Fibroblast of villous mesenchyme (primary cell): ENCODE measurements at places on chromosomes 5 and 9. TPM values are rescaled to one million over a fixed set of nuclear protein-coding genes. Genes with fewer than 3 reads are reported as not detected.

DNA sequence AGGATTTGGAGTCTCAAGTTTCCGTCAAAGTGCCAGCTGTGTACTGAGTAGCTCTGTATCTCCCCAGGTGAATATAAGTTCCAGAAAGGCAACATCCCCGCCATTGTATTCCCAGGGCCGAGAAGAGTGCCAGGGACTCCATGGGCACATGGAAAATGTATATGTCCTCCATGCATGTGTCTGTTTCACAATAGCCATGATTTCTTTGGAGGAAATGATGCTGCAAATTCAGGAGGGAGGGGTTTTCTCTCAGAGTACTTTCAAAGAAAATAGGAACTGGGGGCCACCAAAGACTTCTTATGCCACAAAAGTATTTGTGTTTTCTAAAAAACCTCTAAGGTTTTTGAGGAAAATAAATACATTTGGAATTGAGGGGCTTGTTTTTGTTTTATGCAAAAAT is 524.6 kb downstream of the BNC2 start:
- DNase-seq: no peak

GRCh38 chr5:60829490-60830266 is 14.4 kb downstream of the ELOVL7 start:
- no peak for DNase-seq

DNA sequence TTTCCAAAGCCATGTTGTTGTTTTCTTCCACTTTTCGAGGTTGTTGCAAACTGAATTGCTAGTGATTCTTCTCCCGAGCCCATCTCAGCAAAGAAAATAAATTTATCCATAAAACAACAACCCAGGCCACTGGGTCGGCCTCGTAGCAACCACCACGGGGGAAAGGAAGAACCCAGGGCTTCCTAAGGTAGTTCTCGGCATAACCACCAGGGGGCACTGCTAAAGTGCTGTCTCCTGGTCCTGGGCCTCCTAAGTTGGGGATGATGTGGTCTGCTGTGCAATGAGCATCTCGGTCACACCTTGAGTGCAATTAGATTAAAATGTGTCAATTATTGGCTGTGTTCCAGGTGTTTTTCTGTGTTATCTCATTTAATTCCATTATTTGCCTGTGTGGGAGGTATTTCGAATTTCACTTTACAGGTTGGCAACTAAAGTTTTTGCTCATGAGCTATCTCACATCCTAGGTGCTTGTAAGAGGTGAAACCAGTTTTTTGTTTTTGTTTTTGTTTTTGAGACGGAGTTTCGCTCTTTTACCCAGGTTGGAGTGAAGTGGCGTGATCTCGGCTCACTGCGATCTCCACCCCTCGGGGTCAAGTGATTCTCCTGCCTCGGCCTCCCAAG is 102.8 kb upstream of the DAP start:
- peak; percentile 48 for DNase-seq

GRCh38 chr9:100281676-100282387 is 70.9 kb downstream of the TEX10 start:
- no peak for DNase-seq

The FOXI1 gene
- total RNA-seq: not detected in 2 replicates

DNA sequence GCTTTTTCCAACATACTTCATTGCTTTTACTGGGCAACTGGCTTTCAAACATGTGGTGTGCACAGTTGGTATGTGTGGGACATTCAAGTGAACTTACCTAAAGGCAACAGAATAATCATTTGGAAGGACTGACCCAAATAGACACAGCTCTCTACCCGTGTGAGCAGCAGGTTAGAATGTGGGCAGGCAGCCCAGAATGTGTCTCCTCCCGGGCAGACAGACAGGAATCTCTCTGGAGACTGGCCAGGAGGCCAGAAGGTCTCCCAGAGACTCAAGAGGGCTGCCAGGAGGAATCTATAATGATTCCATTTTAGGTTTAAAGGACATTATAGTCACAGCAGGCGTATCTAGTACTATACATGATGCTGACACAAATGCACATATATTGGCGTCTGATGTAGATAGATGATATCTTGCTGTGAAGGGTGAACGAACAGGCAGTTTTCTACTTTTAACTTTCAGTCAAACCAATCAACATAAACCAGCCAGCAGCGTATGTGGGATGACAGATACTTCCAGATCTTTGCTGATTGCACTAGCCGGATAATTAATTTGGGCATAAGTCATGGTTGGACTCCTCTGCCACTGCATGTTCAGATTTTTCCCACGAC is 297.4 kb upstream of the ZNF608 start:
- no peak for DNase-seq

- DNase-seq: peak; percentile 70
Measured at GRCh38 chr9:132575005-132575609, 7.3 kb upstream of the BARHL1 start.

- DNase-seq: peak; percentile 54
Measured at GRCh38 chr5:38497946-38498345, 58.5 kb downstream of the LIFR start.

The ADAMTS12 gene
- total RNA-seq: 54.8 and 94.1 TPM in 2 replicates

- no peak for DNase-seq
Measured at GRCh38 chr9:123359546-123359945, 3.5 kb downstream of the CRB2 start.

- DNase-seq: no peak
Measured at GRCh38 chr9:27117489-27118135, 8.6 kb downstream of the TEK start.

DNA sequence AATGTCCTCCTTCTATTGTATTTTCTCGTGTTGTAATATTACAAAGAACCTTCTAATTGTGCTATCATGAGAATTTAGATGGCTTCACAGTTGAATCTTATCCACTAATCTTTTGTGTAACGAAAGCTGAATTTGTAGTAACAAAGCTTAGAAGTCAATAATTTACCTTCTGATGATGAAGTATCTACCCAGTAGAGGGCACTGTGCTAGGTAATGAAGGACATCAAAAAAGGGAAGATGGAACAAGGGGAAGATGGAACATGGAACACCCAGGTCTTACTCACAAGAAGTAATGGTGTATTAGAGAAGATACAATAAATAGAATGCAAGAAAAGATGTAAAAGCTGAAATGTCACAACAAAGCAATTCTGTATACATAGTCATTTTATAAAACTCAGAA is 131.0 kb upstream of the CCNG1 start:
- no peak for DNase-seq

GRCh38 chr9:98375138-98375726 is 119.8 kb upstream of the TBC1D2 start:
- peak; percentile 65 for DNase-seq

GRCh38 chr5:132673939-132674630 is at the start of gene IL4:
IL4 (plus strand) TSS chr5:132673989; CDS start chr5:132674051, 62 bp downstream.
- DNase-seq: no peak

The OLFML2A gene
- 4.3 and 5.5 TPM in 2 replicates for total RNA-seq

The SIT1 gene
- under 0.01 TPM in 1 of 2 replicates, not detected in the other for total RNA-seq

- DNase-seq: no peak
Measured at GRCh38 chr9:126119731-126120130, 206.9 kb upstream of the MVB12B start.

GRCh38 chr5:171162596-171162995 is 146.5 kb upstream of the TLX3 start:
- DNase-seq: peak; percentile 17
